Panc1 (cell line): ENCODE measurements at places on chromosomes 5 and 9. TPM values are rescaled to one million over a fixed set of nuclear protein-coding genes. Genes with fewer than 3 reads are reported as not detected.

DNA sequence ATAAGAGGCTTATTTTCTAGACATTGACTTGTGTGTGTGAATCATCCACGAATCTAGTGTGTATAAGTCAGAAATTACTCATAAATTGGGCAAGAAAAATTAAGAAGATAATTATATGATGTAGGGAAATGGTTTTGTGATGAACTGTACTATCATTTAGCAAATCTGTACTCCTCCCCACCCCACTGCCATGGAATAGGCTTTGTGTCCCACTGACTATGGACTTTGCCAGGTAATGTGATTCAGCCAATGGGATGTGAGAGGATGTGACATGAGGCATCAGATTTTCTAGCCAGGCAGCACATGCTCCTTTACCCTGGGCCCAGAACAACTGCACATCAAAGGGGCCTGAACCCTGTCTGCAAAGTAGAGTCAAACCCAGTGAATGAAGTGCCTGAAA, 406.6 kb downstream of the CTNND2 start:
- H3K4me1 ChIP-seq: no peaks in the 10 kb centered on the region
- no peak overlapping the region for H3K4me3 ChIP-seq
- no peaks in the 10 kb centered on the region for H3K36me3 ChIP-seq

GRCh38 chr9:37938121-37938891, 34.4 kb upstream of the SLC25A51 start:
- no peaks in the 10 kb centered on the region for H3K27me3 ChIP-seq
- no peak overlapping the region for H3K4me3 ChIP-seq
- peaks cover 2% of the 10 kb centered on the region for H3K36me3 ChIP-seq
- peaks cover 46% of the 10 kb centered on the region for H3K4me1 ChIP-seq

The FAM200C gene
- total RNA-seq: 3.0 TPM

The FOXD4L5 gene
- total RNA-seq: 0.08 TPM

The FOXD4L4 gene
- total RNA-seq: 0.10 TPM

The EGFLAM gene
- 14.8 TPM for total RNA-seq

GRCh38 chr5:89260254-89260653, 377.3 kb upstream of the MEF2C start:
- H3K27ac ChIP-seq: no peak overlapping the region
- DNase-seq: no peak
- H3K4me3 ChIP-seq: no peak overlapping the region
- H3K27me3 ChIP-seq: no peaks in the 10 kb centered on the region
- H3K4me1 ChIP-seq: no peaks in the 10 kb centered on the region

The HMGCS1 gene
- 66.1 TPM for total RNA-seq

DNA sequence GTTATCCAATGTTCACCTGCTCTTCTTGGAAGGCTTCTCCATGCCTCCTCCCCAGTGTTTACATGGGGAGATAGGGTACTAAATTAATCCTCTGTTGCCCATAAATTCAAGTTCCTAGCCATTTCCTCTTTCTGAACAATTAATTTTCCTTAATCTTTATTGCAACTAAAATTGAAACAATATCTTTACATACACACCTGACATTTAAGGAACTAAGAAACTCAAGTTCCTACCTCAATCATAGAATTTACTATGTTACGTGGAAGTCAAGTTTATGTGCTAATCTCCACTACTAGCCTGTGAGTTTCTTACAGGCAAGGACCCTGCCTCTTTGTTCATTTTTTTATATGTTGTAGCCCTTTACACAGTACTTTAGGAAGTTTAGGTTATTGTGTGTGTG, 10.1 kb upstream of the ADRB2 start:
- H3K4me3 ChIP-seq: no peak overlapping the region
- no peaks in the 10 kb centered on the region for H3K27me3 ChIP-seq
- DNase-seq: no peak
- H3K36me3 ChIP-seq: no peaks in the 10 kb centered on the region; the same call in 1 of the 2 replicates

DNA sequence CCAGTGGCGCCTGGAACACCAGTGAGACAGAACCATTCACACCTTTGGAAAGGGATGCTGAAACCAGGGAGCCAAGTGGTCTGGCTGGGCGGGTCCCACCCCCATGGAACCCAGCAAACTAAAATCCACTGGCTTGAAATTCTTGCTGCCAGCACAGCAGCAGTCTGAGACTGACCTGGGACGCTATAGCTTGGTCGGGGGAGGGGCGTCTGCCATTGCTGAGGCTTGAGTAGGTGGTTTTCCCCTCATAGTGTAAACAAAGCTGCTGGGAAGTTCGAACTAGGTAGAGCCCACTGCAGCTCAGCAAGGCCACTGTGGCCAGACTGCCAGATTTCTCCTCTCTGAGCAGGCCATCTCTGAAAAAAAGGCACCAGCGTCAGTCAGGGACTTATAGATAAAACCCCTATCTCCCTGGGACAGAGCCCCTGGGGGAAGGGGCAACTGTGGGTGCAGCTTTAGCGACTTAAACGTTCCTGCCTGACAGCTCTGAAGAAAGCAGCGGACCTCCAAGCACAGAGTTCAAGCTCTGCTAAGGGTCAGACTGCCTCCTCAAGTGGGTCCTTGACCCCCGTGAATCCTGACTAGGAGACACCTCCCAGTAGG, 42.0 kb upstream of the FKTN start:
- no peaks in the 10 kb centered on the region for H3K4me1 ChIP-seq
- no peaks in the 10 kb centered on the region for H3K27me3 ChIP-seq
- DNase-seq: no peak
- H3K27ac ChIP-seq: no peak overlapping the region
- no peak overlapping the region for H3K4me3 ChIP-seq
- H3K36me3 ChIP-seq: peaks cover 4% of the 10 kb centered on the region; the same call in 1 of the 2 replicates

The MEIKIN gene
- not detected for total RNA-seq

DNA sequence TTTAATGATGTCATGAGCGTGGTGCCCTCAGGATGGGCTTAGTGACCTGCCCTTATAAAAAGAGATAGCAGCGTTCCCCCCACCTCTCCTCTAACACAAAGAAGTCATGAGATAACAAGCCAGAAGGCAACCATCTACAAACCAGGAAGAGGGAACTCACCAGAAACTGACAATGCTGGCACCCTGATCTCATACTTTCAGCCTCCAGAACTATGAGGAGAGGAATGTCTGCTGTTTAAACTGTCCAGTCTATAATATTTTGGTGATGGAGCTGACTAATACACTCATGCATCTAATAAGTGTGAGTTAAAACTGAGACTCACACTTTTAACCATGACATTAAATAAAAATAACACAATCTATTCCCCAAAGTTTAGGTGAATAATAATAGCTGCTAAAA, 156.1 kb upstream of the SPEF2 start:
- H3K27ac ChIP-seq: no peak overlapping the region
- H3K4me1 ChIP-seq: no peaks in the 10 kb centered on the region
- no peak overlapping the region for H3K4me3 ChIP-seq
- H3K27me3 ChIP-seq: no peaks in the 10 kb centered on the region
- DNase-seq: no peak

The HAPLN1 gene
- total RNA-seq: 0.13 TPM

DNA sequence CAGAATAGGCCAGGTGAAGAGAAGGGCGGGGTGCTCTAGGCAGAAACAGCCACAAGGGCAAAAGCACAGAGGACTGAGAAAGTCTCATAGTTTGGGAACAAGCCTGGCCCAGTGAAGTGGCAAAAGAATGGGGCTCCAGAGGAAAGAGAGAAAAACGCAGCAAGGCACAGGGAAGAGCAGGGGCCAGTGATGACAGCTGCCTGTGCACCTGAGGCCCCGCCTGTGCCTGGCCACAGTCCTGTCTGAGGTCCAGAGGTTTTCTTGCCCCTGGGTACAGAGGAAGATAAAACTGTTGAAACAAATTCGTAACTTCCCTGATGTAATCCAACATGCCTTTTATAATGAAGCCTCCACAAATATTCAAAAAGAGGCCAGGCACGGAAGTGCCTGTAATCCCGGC, 22.0 kb downstream of the FRRS1L start:
- no peaks in the 10 kb centered on the region for H3K4me1 ChIP-seq
- no peak overlapping the region for H3K4me3 ChIP-seq
- no peak overlapping the region for H3K27ac ChIP-seq
- H3K36me3 ChIP-seq: no peaks in the 10 kb centered on the region
- DNase-seq: no peak

GRCh38 chr9:114386886-114387679, 699 bp downstream of the AKNA start:
- no peaks in the 10 kb centered on the region for H3K4me1 ChIP-seq
- DNase-seq: no peak
- H3K36me3 ChIP-seq: no peaks in the 10 kb centered on the region
- no peak overlapping the region for H3K4me3 ChIP-seq

- H3K27me3 ChIP-seq: peaks cover 7% of the 10 kb centered on the region; the same call in 1 of the 2 replicates
- no peak overlapping the region for H3K4me3 ChIP-seq
- DNase-seq: no peak
- no peak overlapping the region for H3K27ac ChIP-seq
- H3K36me3 ChIP-seq: no peaks in the 10 kb centered on the region
Measured at GRCh38 chr5:62183727-62184126, 122.3 kb upstream of the KIF2A start.

DNA sequence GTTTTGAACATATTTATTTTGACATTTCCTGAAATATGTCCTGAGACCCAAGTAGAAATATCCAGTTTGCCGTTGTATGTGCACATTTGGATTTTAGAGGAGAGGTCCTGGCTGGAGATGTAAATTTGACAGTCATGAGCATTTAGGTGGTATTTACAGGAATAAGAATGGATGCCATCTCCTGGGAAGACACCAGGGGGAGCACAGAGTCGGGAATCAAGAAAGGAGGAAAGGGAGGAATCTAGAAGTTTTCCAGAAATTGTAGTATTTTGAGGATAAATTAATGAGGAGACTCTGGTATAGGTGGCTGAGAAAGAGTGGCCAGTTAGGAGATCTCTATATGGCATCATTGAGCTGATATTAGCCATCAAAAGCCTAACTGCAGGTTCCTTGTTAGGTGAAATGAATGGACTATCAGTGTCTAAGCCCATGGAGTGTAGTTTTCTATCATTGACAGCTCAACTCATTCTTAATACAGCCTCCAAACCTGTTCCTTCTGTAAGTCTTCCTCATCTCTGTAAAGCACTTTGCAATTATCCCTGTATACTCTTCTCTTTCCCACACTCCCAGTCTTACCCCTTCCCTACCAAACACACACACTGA, 7.2 kb downstream of the GAPT start:
- H3K4me1 ChIP-seq: no peaks in the 10 kb centered on the region
- no peak for DNase-seq
- peaks cover 26% of the 10 kb centered on the region for H3K27me3 ChIP-seq
- no peak overlapping the region for H3K4me3 ChIP-seq

GRCh38 chr5:149227168-149227826, 44.4 kb upstream of the AFAP1L1 start:
- H3K27me3 ChIP-seq: no peaks in the 10 kb centered on the region
- H3K4me3 ChIP-seq: no peak overlapping the region
- no peak overlapping the region for H3K27ac ChIP-seq
- H3K4me1 ChIP-seq: no peaks in the 10 kb centered on the region
- DNase-seq: no peak

DNA sequence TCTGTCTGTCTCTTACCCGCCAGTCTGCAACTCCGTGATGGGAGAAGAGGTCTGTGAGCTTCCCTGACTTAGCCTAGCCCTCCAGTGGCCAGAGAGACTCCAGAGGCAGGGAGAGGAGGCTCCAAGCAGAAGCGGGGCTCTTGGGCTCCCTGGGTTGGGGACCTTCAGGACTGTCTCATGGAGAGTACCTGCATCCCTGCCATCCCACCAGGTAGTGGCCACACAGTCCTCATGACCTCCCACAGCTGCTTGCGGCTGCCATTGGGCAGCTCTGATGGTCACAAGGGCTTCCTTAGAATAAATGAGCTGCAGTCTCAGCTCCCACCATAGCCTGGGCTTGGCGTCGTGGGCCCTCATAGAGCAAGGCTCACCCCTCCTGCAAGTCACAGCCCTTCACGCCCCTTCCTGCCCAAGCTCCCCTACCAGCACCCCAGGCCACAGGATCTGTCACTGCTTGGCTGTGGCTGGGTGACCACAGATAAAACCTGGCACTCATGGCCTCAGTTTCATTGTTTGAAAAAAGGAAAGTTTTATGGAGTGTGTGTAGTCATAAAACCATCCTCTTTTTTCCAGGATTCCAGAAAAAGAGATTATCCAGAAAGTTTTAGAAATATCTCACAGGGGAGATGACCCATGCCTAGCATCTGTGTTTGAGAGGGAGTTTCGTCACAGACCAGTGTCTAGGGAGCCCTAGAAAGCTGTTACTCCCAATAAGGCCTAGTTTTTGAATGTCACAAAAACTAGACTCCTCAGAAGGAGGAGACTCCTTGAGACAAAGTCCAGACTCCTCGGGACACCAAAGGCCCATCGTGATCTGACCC, 48.4 kb downstream of the PPARGC1B start:
- no peaks in the 10 kb centered on the region for H3K27me3 ChIP-seq
- no peak for DNase-seq
- no peaks in the 10 kb centered on the region for H3K36me3 ChIP-seq
- no peak overlapping the region for H3K27ac ChIP-seq
- no peaks in the 10 kb centered on the region; the same call in 1 of the 2 replicates for H3K4me1 ChIP-seq

DNA sequence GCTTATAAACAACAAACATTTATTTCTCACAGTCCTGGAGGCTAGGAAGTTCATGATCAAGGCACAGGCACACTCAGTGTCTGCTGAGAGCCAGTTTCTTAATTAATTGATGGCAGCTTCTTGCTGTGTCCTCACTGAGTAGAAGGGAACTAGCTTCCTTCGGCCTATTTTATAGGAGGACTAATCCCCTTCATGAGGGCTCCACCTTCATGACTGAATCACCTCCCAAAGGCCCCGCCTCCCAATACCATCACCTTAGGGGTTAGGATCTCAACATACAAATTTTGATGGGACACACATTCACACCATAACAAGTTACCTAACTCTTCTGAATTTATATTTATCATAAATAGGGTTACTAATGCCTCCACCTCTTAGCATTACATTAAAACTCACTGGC, 129.8 kb downstream of the GNAQ start:
- no peak overlapping the region for H3K27ac ChIP-seq
- no peaks in the 10 kb centered on the region for H3K27me3 ChIP-seq
- no peaks in the 10 kb centered on the region for H3K4me1 ChIP-seq
- no peaks in the 10 kb centered on the region for H3K36me3 ChIP-seq

DNA sequence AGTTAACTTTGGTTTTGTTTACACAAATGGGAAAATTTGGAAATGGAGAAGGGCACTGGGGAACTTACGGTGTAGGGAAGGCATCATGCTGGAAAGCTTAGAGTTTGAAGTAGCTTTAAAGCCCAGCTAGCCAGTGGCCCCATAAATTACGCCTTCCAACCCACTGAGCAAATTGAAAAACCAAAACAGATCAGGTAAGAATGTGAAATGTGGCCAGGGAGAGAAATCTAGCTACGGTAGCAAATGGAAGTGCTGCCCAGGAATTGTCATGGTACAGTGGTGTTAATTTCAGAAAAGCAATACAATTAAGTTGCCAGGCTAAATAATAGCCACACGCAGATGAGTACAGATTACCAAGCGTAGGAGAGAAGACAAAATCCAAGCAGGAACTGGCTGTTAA, 654.8 kb downstream of the PRELID2 start:
- H3K4me3 ChIP-seq: no peak overlapping the region
- DNase-seq: no peak
- H3K36me3 ChIP-seq: no peaks in the 10 kb centered on the region
- no peaks in the 10 kb centered on the region for H3K4me1 ChIP-seq

The CDK9 gene
- 48.7 TPM for total RNA-seq
